ENCODE measurements at places on chromosomes 3 and 15.

DNA sequence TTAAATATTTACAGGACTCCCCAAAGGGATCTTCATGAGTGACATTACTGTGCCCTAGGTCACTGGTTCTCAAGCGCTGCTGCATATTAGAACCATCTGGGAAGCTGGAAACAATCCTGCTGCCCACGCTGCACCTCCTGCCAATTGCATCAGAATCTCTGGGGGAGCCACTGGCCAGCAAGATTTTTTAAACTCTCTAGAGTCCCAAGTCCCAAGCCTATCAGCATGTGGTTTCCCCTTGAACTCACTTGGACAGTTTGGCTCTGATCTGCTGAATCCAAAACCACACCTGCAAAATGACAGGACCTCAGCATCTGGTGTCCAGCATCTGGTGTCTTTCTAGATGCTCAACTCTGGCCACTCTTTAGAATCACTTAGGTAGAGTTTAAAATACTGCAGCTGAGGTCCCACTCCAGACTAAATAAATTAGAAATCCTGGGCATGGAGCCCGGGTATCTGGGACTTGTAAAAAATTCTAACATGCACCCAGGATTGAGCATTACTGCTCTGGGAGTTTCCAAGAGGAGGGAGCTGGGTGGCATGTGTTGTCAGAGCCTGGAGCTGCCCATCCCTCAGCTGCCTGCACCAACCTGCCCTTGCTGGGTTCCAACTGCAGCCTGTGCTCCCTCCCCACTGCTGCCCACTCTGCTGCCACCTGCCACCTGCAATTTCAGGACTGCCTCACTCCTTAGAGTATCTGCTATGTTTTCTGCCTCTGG, 311.3 kb downstream of the SLC9A9 start:
- no peak for DNase-seq

GRCh38 chr3:194872669-194872977, 186.9 kb downstream of the FAM43A start:
- no peak for DNase-seq

DNA sequence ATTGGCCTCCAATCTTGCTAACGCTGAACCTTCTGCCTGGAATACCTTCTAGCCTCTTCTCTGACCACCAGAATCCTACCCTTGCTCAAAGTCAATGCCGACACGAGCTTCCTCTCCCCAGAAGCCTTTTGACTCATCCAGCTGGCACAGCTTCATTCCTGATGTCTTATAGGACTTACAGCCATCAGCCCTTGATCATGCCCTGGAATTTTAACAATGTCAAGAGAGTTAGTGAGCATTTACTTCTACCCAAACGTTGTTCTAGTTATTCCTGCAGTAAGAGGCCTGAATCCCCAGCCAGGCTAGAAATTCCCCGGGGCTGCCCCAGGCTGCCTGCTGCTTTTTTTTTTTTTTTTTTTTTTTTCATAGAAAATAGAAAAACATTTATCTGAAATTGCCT, 3.9 kb downstream of the CYP1A2 start:
- no peak for DNase-seq

DNA sequence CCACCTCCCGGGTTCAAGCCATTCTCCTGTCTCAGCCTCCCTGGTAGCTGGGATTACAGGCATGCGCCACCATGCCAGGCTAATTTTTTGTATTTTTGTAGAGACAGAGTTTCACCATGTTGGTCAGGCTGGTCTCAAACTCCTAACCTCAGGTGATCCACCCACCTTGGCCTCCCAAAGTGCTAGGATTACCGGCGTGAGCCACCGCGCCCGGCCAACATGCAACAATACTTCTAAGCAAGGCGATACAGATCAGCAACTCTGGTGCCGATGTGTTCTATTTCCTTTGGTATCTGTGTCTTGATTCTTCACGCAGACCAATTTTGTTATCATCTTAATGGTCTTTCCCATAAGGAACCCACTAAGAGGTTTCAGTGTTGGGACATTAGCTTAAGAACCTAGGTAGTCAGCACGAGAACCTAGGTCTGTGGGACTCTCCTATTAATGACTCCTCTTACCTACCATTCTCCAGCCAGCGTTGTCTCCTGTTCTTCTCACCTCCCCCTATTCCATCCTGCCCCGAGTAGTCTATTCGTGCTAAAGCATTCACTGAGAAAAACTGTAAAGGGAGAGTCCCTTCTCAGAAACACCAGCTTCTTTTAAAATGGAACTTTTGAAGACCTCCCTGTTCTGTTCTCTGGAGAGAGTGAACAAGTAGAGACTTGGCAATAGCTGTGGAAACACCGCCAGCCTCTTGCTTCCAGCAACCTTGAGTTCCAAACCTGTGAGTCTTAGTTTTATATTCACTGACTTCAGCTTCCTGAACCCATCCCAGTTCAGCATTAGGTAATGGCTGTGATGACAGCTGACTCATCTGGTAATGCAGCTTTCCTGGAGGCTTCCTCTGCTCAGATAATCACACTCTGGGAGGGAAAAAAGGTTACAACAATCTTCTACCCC, 61.2 kb downstream of the TSC22D2 start:
- no peak for DNase-seq

- DNase-seq = no peak
Observed at GRCh38 chr3:114566162-114566755, 272.4 kb downstream of the TIGIT start.

DNA sequence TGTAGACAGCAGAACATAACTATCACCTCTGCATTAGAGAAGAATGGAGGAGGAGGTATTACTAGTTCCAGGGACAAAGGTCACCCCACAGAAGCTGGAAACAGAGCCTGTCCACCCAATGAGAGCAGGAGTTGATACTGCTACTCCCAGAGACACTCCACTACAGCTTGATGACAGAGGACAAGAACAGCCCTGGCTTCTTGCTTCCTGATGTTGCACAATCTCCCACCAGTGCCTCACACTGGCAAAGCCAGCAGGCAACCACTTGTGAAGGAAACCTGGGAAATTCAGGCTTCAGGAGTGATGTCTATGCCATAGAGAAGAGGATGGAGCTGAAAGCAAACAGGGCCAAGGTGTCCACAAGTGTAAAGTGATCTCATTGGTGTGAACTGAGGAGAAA, 78.0 kb upstream of the POU1F1 start:
- no peak for DNase-seq
